ENCODE measurements at places on chromosomes 7 and 10.

- no peak for DNase-seq
Observed at GRCh38 chr7:88306590-88307048, at the start of gene STEAP4. Gene STEAP4, minus strand, starts transcription at chr7:88306894. Its CDS starts 22,625 bp downstream, at chr7:88284269.

GRCh38 chr10:69374242-69374641, 42.5 kb downstream of the TACR2 start:
- no peak for DNase-seq

DNA sequence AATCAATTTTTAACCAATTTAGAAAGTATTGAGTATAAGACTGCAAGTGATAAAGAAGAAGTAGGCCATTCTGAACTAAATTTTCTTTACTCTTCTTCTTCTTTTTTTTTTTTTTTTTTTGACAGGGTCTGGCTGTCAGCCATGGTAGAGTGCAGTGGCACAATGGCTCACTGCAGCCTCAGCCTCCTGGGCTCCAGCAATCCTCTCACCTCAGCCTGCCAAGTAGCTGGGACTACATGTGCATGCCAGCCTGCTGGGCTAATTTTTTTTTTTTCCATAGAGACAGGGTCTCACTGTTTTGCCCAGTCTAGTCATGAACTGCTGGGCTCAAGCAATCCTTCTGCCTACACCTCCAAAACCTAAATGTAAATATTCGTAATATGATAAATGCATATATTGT, 63.2 kb downstream of the DGKB start:
- no peak for DNase-seq

- DNase-seq, result no peak
Observed at GRCh38 chr7:97090761-97091353, 26.6 kb upstream of the SDHAF3 start.

DNA sequence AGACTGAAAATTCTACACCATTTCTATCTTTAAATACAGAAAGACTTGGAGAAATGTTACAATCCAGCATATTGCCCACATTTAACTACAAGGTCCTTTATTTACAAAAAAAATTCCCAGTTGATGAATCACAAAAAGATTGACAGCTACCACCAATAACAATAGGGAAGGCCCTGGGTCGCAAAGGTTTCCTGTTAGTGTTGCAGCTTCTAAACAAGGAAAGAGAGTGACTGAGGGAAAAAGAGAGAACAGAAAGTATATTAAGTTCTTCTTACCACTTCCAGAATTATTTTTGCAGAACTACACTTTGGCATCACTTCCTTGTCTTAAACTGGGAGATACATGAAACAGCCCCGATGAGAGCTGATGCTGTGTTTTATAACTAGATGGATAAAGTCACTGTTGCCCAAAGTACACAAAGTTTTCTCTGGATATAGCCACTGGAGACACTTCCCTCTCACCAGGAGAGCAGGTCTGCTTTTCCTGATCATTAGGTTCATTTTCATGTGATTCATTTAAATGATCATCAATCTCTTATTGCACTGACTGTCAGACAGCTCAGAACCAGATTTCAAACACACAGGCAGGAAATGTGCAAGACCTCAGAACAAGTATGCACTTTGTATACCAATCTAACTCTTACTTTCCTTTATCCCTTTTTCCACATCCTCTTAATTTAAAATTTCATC, 57.0 kb downstream of the SHTN1 start:
- DNase-seq, result no peak

- no peak for DNase-seq
Observed at GRCh38 chr10:80421707-80422536, 13.6 kb downstream of the PRXL2A start.

- DNase-seq, result no peak
Observed at GRCh38 chr10:132459301-132460003, 62.5 kb downstream of the PWWP2B start.

GRCh38 chr10:33612551-33612950, 278.1 kb upstream of the NRP1 start:
- DNase-seq, result no peak

DNA sequence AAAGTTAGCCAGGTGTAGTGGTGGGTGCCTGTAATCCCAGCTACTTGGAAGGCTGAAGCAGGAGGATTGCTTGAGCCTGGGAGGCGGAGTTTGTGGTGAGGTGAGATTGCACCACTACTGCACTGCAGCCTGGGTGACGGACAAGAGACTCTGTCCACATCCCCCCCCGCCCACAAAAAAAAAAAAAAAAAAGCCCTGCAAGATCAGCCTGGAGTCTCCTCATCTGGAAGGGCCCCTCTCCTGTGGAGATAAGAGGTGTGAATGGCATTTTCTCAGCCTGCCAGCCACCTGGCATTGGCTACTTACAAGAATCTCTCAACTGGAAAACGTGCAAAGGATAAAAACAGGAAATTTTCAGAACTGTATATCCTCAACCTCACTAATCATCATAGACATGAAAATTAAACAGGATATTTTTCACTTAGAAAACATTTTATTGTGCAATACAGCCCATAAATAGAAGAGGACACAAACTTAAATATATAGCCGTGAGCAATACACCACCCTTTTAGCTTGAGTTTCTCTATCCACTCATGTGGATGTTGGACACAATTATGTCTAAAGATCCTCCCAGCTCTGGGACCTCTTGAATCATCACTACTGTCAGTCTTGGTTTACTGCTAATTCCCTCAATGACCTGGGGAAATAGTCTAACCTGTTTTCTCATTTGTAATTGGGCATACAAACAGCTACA, 11.3 kb upstream of the TSPAN15 start:
- no peak for DNase-seq

DNA sequence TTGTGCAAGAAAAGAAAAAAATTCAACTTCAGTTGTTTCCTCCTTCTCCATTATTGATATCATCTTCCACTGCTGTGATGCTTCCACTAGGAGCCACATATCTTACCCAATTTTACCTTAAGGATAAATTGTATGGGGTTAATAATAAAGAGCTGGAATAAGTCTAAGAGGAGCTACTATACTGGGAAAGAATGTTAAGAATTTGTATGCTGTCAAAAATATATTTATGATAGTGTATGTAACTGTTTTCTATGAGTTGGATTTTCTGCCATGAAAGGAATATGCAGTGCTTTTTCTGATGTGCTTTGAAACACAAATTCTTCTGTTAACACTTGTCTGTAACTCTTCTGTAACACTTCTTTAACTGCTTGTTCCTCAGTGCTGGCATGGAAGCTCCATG, 219.1 kb downstream of the VTI1A start:
- DNase-seq, result no peak

DNA sequence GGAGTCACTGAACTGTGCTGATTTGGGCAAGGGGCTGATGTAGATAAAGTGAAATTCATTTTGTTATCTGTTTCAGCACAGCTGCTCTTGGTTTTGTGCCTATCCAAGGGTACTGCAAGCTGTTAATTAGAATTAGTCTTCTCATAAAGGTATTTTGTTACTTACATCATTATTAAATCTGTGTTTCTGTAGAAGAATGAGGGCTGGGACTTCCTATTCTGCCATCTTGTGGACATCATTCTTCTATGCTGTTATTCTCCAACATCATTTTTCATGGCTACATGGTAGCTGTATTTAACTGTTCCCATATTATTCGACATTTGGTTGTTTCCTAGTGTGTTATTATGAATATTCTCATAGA, 76.2 kb upstream of the CCDC71L start:
- no peak for DNase-seq

DNA sequence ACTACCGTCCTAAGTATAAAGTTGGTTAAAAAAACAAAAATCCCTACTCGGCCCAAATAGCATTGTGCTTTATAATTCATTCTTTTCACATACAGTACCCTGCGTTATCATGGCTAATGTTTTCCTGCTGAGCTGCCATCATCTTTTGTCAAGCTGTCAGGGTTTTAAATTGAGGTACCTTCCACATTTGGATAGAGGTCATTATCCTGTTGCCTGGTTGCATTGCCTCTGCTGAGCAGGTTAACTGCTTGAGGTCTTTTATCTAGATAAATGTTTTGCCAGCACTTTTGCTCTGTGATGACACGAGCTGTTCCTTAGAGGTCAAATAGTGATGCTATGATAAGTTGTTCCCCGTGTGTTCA, 94.4 kb upstream of the FZD1 start:
- no peak for DNase-seq

- no peak for DNase-seq
Observed at GRCh38 chr7:47026780-47027361, 555.0 kb downstream of the TNS3 start.

- no peak for DNase-seq
Observed at GRCh38 chr10:14382531-14382930, 51.8 kb upstream of the FRMD4A start.

DNA sequence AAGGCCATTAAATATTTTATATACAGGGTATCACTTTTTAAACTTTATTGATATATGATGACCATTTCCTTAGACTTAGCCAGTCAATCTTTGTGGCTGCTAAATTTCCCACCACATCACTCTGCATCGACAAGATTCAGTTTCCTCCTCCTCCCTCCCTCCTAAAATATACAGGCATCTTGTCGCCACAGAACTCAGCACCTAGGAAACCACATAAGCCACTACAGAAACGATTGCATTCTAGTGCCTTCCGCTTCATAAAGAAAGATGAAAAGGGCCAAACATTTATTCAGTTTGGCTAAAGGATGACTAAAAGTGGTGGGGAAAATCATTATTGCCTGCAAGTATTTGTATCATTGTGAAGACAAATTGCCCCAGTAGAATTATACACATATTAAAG, 30.7 kb downstream of the ERCC6 start:
- DNase-seq, result no peak

Measured in activated CD8-positive, alpha-beta memory T cell treated with anti-CD3 and anti-CD28 coated beads for 4 hours (primary cell).